ENCODE measurements at places on chromosomes 1 and 21. TPM values are rescaled to one million over a fixed set of nuclear protein-coding genes. Genes with fewer than 3 reads are reported as not detected.
A peak's percentile ranks its signal among the peaks of the same experiment; 100 is the strongest.

Gene KLF18
- 0.07 TPM for total RNA-seq

Gene PSMD4
- total RNA-seq, result 205 TPM

Gene PPCS
- 36.7 TPM for total RNA-seq

Gene KRTAP19-3
- total RNA-seq, result not detected

Gene GPR25
- total RNA-seq, result not detected

Gene SLC1A7
- not detected for total RNA-seq

DNA sequence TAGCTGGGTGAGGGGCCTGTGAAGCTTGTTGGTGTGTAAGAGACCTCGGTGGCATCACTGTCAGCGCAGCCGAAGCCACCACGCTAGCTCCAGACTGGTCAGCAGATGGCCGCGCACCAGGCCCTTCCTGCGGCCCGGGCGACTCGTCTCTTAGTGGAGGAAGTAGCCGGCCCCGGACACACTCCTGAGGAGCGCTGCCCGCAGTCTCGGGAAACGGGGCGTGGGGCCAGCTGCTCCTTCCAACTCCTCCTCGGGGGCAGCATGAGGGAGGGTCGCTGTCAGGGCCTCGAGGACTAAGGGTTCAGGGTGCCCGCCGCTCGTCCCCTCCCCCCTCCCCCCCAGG, 20.4 kb downstream of the H3-3A start:
- peak; percentile 58 for DNase-seq

DNA sequence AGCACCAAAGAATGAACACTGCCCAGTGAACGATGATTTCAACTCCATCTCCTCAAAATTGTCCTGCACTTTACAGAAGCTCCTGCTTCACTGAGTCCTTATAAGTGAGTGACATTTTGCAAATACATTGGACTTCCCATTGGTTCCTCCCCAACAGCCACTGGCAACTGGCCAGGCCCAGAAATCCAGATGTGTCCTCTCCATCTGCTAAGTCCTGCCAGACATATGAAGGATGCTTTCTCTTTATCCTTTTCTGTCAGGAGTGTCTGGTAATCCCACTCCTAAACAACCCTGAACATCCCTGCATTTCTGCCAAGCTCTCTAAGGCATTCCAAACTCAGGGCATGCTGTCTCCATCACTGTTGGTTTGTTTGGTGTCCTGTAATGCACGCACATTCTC, 271.8 kb downstream of the RRAGC start:
- DNase-seq, result no peak

- DNase-seq, result no peak
These were observed 56.6 kb downstream of the PCNX2 start for GRCh38 chr1:233238884-233239431.

- no peak for DNase-seq
These were observed 103.9 kb downstream of the RAVER2 start for GRCh38 chr1:64848803-64849202.

DNA sequence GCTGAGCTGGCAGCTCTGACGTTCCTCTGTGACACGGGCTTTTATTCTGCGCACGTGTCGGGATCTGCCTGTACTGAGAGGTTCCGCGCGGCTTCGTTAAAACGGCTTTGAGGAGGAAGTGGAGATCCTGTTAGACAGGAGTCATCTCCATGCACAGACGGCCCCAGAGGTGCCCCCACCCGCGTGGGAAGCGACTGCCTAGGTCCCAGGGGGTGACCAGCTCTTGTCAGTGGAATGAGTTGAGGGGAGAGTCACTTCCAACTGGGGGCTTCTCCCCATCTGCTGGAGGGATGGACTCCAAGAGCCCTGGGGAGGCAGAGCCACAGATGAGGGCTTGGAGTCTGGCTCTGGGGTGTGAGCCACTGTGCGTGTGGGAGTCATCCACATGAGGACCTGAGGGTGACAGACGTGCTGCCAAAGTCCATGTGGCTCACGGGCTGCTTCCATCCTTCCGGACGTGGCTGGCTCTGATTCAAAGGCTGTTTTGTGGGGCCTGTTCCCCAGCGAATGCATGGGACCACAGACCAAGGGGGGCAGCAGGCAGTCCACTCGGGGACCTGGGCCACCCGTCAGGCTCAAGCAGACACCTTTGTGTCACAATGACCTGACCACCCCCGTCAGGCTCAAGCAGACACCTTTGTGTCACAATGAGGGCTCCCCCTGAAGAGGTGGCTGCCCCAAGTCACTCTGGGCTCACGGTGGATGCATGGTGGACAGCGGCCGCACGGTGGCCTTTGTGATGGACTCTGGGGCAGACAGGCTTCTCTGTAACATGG, 26.8 kb downstream of the PTTG1IP start:
- no peak for DNase-seq

DNA sequence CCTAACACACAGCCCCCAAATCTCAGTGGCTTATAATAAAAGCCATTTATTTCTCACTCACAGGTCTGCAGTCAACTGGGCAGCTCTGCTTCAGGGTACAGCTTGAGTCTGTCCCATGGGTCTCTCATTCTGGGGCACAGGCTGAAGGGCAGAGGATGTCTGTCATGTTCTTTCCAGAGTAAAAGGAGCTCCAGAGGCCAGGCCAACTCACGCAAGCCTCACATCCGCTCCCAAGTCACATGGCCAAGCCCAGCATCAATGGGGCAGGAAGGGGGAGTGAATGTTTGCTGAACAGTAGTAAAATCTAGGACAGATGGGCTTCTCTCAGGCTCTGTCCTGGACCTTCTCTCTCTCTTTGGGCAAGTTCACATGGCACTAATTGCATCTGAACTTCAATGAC, 7.1 kb upstream of the SSBP3 start:
- DNase-seq, result no peak

DNA sequence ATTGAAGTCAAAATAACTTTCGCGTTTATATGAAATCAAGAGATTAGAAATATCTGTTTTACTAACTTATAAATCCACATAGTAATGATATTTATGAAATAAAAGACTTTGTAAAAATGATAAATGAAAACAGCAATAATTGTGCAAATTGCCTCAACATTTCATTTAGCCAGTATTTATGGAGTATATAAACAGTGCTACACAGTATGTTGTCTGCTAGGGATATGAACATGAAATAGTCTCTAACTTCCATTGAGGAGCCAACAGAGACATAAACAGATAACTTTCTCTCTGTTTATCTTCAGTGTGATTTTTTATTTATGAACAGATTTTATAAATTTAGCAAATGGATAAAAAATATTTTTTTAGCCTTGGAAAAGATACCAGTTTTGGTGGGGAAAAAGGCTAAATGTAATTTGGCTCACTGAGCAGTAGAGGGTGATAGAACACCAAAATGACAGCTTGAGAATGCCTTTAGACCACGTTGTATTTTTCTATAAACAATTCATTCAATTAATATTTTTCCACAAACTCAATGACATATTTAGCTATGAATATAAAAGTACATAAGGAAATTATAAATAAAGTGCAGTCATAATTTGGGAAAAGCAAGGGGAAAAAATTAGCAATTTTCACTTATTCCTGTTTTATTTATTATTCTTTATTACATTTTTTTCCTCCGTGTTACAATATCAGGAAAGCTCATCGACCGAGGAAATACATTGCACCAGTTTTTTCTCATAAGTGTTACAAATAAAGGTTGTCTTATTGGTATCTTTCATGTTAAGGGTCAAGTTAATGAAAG, 47.5 kb upstream of the EEIG2 start:
- no peak for DNase-seq

DNA sequence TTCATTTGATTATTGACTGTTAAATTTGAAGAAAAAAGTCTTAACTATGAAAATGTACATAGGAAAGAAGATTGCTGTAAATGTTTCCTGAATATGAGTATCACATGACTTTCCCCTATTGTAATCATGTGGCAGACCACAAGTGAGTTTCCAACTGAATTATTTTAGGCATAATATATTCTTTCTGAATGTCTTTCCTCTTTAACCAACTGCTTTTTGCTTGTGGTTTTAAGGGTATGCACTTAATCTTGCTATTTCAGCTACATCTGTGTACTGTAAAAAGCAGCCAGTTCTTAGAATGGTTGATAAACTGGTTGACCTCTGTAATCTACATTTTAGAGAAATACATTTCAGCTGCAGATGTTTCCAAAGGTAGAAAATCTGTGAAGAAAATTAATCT, 400.7 kb downstream of the NEGR1 start:
- DNase-seq, result no peak

DNA sequence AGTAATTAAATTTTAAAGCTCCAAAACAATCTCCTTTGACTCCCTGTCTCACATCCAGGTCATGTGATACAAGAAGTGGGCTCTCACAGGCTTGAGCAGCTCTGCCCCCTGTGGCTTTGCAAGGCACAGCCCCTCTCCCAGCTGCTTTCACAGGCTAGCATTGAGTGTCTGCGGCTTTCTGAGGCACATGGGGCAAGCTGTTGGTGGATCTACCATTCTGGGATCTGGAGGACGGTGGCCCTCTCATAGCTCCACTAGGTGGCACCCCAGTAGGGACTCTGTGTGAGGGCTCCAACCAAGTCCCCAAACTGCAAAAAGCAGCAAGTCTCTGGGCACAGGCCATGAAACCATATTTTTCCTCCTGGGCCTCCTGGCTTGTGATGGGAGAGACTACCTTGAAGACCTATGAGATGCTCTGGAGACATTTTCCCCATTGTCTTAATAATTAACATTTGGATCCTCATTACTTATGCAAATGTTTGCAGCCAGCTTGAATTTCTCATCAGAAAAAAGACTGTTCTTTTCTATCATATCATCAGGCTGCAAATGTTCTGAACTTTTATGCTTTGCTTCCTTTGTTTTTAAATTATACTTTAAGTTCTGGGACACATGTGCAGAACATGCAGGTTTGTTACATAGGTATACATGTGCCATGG, 554.1 kb upstream of the OLFM3 start:
- DNase-seq, result peak; percentile 90

GRCh38 chr1:31135973-31136600, 70.6 kb upstream of the PUM1 start:
- DNase-seq, result no peak

DNA sequence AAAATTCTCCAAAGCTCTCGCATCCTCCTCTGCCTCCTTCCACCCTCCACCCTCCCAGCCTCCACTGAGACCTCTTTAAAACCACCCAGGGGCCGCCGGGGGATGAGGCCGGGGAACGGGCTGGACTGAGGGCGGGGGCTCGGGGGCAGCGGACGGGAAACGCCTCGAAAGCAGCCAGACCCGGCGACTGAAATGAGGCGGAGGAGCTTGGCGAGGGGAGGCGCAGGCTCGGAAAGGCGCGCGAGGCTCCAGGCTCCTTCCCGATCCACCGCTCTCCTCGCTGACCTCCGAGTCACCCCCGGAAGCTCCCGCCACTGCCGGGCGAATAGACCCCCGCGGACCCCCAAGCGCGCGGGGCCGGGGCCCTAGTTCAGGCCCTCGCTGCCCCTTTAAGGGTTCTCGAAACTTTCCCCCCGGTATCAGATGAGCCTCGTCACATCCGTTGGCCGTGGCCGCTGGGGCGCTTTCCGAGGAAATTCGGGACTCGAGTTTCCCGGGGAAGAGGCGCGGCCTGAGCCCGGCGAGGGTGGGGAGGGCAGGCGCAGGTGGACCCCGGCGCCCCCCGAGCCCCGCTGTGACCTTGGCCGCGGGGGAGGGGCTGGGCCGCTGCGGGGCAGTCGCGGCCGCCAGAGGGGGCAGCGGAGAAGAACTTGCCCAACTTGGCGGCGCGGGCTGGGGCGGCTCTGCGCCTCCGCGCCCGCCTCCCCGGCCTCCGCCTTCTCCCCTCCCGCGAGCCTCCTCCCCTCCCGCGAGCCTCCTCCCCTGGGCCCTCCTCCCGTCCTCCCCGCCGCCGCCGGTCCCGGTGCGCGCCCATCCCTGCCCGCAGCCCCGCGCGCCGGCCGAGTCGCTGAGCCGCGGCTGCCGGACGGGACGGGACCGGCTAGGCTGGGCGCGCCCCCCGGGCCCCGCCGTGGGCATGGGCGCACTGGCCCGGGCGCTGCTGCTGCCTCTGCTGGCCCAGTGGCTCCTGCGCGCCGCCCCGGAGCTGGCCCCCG, at the start of gene BACE2:
TSS of gene BACE2 (plus strand) at position 813 of the 995 bp plus-strand sequence. CDS start at position 917, 104 bp downstream.
- DNase-seq, result peak; percentile 74

DNA sequence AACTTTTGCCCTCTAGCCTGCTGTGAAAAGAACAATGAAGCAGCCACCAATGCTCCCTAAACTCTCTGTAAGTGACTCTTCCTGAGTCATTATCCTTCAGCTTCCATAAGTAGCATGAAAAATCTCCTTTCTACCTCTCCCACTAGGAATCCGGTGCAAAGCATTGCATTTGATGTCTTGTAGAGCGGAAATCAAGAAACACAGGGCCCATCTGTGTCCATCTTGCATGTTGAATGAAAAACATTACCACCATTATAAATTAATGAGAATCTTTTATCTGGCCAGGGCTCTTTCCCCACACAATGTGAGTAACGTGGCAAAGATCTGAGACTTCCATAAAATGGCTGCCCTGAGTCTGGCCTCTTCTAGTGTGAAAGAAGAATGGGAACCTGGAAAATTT, 324.4 kb downstream of the ADGRL2 start:
- DNase-seq, result no peak

GRCh38 chr21:39754811-39755210, 9.8 kb downstream of the IGSF5 start:
- DNase-seq, result no peak

GRCh38 chr1:233172201-233172600, 123.3 kb downstream of the PCNX2 start:
- DNase-seq, result no peak

DNA sequence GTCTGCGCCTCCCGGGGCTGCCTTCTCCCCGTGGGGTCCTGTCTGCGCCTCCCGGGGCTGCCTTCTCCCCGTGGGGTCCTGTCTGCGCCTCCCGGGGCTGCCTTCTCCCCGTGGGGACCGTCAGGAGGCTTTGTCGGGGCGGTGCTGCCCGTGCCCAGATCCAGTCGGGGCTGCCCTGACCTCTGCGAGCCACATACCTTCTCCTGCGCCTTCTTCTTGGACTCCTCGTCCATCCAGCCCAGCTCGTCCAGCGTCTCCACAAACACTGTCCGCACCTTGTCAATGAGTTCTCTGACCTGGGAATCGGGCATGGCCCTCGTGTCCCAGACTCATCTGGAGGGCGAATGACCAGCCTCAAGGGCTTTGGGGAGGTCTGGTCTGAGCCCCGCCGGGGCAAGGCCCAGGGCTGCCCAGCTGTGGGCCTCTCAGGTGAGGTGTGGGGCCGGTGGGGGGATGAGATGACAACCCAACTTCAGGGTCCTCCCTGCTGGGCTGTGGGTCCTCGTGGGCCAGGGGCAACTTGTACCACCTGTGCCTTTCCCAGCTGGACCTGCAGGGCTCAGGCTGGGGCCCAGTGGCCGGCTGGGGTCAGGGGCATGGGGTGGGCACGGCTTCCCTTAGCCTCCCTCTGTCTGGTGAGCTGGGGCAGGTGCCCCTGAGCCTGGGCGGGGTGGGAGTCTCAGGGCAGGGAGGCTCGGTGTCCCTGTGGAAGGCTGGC, 9.4 kb downstream of the PRXL2B start:
- DNase-seq, result peak; percentile 25

Measured in H9 (cell line).